NCI-H187 (cell line): ENCODE measurements at places on chromosomes 16 and 17.

- DNase-seq = no peak
Observed at GRCh38 chr16:55083052-55083451, 152.4 kb downstream of the IRX5 start.

DNA sequence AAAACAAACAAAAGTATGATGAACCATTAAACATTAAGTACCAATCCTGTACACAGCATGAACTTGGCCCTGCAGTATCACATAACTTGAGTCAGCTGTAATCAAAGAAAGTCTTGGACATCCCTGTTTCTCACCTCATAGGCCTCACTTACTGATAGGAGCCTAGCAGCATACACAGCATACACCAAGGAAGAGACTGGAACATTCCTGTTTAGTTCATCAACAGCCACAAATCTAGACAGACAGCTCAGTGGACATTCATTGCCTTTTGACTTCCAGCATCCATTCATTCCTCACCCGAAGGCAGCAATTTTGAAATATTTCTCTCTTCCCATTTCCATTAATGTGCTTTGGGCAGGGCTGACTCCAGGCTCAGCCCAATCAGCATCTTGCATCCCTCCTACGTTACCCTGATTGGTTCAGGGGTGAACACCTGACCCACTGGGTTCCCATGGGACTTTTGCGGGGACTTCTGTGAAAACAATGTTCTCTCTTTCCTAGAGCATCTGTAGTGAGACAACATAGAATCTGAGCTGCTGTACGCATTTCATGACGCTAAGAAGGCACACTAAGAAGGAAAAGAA, 336.7 kb upstream of the ZFHX3 start:
- DNase-seq = no peak

- no peak for DNase-seq
Observed at GRCh38 chr16:18836702-18837101, 35.4 kb upstream of the ARL6IP1 start.

GRCh38 chr17:65586899-65587298, 25.5 kb upstream of the AXIN2 start:
- DNase-seq = no peak

DNA sequence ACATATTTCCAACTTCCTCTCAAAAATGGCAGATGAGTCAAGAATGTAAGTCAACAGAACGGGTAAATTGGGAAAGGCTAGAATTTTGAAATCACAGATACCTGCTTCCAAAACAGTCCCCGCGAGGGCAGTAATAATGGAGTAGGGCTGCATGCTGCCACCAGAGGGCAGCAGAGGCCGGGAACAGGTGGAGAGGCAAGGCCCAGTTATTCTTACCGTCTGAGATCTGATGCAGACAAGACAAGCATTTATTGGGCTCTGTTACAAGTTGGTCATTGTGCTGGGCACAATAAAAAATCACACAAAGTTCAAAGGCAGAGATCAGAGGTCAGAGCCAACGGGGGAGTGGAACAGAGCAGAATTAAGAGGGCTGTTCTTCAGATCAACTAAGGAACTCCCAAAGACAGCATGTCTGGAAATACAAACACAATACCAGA, 8.8 kb upstream of the MLKL start:
- DNase-seq = peak; percentile 3

DNA sequence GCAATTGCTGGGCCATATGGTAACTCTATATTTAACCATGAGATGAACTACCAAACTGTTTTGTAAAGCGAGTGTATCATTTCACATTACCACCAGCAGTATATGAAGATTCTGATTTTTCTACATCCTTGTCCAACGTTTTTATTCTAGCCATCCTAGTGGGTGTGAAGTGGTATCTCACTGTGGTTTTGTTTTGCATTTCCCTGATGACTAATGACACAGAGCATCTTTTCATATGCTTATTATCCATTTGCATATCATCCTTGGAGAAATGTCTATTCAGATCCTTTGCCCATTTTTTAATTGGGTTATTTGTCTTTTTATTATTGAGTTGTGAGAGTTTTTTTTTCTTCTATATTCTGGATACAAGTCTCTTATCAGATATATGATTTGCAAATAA, 83.6 kb downstream of the AKAP1 start:
- DNase-seq = no peak

DNA sequence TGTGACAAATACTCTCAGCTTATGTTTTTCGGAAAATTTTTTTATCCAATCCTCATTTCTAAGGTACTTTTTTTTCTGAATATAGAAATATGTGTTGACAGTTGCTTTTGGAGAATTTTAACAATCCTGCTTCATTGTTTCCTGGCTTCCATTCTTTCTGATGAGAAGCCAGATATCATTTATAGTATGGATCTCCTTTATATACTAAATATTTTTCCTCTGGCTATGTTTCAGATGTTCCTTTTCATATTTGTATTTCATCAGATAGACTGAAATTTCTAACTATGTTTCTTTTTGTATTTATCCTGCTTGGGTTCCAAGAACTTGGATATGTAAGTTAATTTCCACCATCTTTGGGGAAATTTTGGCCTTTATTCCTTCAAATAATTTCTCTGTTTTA, 138.9 kb upstream of the CDH11 start:
- DNase-seq = no peak

- peak; percentile 46 for DNase-seq
Observed at GRCh38 chr17:43694081-43694870, 32.6 kb upstream of the MEOX1 start.

DNA sequence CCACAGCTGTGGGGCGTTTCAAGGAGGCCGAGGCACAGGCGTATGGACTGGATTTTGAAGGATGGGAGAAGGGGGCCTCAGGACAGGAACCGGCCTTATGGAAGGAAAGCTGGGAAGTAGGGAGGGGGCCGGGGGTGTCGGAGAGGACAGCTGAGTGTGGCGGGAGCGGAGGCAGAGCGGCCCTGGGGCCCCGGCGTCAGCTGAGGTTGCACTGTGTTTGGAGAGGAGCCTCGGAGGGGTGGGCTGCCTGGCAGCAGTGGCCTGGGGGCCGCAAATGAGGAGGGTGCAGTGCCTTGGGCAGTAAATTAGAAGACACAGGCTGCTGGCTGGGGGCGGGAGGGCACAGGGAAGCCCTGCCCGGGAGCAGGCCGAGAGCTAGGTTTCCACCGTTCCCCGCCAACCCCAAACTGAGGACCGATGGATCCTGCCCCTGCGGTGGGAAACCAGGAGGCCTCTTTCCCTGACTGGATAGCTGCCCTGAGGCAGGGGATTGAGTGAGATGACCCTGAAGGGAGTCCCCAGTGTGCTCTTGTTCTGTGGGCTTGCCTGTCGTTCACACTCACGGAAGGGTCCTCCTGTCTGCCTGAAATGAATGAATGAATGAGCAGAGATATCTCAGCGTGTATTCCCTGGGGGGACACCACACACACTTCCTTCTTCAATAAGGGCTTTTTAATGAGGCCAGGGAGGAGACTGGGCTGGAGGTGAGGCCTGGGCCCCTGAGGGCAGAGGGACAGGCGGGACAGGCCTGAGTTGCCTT, 18.4 kb downstream of the FOXJ1 start:
- no peak for DNase-seq

DNA sequence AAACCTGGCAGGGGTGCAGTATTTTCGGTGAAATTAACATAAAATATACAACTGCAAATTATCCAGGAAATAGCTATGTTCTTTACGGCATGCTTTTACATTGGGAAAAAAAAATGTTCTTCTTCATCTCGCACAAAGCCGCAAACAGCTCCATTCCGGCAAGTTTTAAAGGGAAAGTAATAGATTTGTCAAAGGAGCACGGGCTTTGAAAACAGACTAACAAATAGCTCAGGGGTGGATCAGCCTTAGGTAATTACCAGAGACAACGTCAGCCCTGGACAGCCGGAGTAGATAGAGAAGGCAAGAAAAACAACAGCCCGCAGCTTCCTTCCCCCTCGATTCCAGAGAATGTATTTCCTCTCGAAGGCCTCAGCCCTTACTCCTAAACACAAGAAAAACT, 222.5 kb downstream of the C16orf78 start:
- DNase-seq = no peak

- DNase-seq = no peak
Observed at GRCh38 chr16:31365131-31365865, 10.3 kb downstream of the ITGAX start.

- no peak for DNase-seq
Observed at GRCh38 chr17:79072544-79072943, 2.1 kb upstream of the ENGASE start.

DNA sequence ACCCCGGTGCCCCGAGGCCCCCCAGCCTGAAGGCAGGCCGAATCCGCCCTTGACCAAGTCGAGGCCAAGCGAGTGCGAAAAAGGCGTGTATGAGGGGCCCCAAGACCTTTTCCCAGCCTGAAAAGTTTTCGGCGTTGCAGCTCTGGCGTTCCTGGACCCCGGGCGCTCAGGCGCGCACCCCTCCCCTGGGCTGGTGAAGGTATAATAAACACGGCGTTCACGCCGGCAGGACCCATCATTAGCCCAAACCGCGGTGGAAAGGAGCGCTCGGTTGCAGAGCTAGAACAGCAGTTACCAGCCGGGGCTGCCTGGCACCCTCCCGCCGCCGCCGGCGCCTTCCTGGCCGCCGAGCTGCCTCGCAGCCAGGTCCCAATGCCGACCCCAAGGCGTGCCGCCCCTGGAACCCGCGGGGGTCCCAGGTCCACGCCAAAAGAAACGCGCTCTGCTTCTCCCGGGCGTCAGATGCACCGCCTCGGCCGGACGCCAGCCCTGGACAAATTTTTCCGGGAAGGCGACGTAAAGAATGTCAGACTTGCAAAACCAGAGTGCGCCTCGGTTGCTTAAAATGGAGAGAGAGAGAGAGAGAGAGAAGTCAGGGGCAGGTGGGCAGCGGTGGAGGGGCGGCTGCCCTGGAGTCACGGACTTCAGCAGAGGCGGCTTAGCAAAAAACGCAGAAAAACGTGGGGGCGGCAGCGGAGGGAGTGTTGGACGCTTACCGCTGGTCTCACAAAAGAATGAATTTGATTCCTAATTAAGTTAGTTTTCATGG, 11.5 kb upstream of the FOXF1 start:
- DNase-seq = no peak

GRCh38 chr16:89864527-89864820, 8.9 kb upstream of the TCF25 start:
- DNase-seq = no peak

DNA sequence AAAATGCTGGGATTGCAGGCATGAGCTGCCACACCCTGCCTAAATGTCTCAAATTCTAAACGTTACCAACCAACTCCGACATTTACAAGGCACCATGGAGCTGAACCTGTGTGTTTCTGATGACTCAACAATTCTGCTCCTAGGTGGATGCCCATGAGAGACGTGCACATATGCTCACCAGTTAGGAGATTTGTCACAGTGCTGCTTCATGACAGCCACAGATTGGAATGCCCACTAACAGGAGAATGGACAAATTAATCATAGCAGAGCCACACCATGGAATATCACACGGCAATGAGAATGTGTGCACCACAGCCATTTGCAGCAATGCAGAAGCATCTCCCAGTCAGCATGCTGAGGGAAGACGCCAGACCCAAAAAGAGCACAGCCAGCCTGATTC, 8.0 kb upstream of the KCNG4 start:
- no peak for DNase-seq

GRCh38 chr16:582614-583331, 7.1 kb upstream of the RAB40C start:
- DNase-seq = no peak

DNA sequence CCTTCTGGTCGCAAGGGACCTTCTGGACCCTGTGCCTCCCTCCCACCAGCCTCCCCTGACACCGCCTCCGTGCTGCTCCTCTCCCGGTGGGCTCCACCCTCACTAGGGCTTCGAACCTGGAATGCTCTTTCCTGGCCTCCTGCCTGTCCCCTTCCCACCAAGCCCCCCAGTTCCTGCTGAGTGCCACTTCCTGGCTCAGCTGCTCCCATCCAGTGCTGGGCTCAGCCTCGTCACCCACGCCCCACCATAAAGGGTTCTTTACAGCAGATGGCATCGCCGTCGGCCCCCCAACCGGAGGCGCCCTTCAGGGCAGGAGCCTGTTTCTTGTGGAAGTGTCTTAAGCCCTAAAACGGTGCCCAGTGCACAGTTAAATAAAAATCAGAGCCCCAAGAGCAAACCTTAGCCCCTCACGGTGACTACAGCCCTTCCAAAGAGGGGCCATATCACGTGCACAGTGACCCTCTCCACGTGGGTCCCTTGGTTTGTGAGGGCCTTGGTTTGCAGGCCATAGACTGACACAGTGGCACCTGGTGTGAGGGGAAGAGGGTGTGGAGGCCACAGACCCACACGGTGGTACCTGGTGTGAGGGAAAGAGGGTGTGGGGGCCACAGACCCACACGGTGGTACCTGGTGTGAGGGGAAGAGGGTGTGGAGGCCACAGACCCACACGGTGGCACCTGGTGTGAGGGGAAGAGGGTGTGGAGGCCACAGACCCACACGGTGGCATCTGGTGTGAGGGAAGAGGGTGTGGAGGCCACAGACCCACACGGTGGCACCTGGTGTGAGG, 111.4 kb downstream of the METRNL start:
- no peak for DNase-seq

- DNase-seq = no peak
Observed at GRCh38 chr16:79691007-79691406, 90.5 kb upstream of the MAF start.

DNA sequence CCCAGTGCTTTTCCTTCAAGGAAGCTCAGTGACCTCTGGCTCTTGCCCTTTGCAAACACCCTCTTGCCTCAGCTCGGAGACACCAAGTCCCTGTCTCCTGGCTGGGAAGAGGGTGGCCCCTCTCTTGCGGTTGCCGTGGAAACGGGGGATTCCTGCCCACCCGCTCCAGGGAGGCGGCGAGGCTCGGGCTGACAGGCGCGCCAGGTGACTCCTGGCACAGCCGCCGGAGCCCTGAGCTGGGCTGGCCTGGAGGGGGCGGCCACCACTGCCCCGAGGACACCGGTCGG, 71.4 kb downstream of the ABR start:
- no peak for DNase-seq

DNA sequence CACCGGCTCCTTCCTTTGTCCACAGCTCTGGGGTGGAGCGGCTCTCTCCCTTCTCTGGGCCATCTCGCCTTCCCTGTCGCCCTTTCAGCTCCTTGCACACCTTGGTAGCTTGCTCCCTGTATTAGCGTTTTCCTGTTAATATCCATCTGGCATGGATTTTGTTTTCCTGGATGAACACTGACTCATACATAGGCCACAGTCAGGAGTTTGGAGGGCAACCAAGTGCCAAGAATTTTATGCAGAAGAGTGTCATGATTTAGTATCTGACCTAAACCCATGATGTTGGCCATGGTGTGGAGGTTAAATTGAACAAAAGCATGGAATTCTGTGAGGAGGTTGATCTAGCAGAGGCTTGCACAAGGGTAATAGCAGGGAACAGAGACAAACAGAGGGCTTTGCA, 180.9 kb downstream of the AIPL1 start:
- DNase-seq = no peak

GRCh38 chr16:69348222-69348621, 3.4 kb downstream of the TMED6 start:
- no peak for DNase-seq
